ENCODE measurements at places on chromosomes 13 and 19.
A peak's percentile ranks its signal among the peaks of the same experiment; 100 is the strongest.

- peak; percentile 37 for DNase-seq
Observed at GRCh38 chr19:35596366-35596999, 10.5 kb downstream of the PMIS2 start.

DNA sequence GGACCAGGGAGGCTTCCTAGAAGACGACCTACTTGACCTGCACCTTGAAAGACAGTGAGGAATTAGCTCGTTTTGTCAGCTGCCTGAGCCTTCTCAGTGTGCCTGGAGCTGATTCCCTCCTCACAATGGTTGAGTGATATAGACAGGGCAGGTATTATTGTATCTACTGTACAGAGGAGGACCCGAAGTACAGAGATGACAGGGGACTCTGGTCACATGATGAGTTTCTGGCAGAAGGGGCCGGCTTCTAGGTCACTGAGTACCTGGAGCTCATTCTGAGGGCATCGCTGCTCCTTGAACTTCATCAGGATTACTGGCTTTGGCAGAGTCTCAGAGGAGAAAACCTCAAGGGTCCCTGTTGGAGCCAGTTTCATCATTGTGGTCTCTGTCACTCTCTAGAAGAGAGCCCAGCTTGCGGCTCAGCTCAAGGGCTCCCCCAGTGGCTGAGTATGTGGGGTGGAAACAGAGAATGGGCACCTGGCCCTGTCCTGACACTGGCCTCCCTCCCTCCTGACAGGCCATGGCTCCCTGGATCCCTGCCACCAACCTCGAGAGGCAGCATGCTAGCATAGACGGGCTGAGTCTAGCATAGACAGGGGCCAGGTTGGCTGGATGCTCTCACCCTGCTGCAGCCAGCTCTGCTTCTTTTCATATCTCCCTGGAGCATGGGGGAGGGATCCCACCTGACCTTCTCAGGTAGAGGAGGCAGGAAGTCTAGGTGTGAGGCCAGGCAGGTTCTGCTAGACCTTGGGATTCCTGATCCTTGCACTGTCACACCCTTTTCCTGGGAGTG is 38.7 kb downstream of the NFIX start:
- peak; percentile 77 for DNase-seq

- no peak for DNase-seq
Observed at GRCh38 chr19:53034948-53035675, 9.4 kb upstream of the ERVV-2 start.

- DNase-seq: peak; percentile 32
Observed at GRCh38 chr13:73109288-73109899, 50.6 kb downstream of the KLF5 start.

GRCh38 chr19:1907563-1908363 is 2.6 kb downstream of the ADAT3 start:
- no peak for DNase-seq

DNA sequence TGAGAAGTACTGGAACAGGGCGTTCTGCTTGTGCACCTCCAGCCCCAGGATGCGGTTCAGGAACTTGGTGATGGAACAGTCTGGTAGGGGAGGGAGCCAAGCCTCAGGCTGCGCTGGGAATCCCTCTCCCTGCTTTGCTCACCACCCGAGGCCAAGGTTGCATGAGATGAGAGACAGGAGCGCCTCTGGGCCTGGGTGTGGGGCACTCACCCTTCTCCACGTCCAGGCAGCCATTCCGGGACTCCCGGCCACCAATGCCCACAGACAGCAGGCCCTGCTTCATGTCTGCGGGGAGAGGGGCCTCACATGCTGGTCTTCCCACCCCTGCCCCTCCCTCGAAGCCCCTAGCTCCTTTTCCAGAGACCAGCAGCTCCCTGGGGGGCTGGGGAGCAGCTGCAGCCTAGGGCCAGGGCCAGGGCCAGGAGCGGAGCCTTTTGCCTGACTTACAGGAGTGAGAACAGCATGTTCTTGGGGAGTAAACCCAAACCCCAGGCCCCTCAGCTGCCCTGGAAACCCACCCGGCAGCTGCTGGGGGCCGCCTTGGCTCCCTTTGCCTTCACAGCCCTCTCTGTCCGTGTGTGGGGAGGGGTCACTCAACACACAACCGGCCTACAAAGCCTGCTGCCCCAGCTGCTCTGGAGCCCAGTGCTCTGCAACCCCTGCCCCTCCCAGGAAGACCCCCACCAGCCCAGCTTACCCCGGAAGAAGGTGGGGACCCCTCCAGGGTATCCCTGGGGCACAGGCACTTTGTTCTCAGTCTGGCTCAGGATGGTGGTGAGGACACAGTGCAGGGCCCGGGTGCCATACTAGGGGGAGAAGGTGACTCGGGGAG is 7.2 kb downstream of the GPX4 start:
- DNase-seq: no peak

DNA sequence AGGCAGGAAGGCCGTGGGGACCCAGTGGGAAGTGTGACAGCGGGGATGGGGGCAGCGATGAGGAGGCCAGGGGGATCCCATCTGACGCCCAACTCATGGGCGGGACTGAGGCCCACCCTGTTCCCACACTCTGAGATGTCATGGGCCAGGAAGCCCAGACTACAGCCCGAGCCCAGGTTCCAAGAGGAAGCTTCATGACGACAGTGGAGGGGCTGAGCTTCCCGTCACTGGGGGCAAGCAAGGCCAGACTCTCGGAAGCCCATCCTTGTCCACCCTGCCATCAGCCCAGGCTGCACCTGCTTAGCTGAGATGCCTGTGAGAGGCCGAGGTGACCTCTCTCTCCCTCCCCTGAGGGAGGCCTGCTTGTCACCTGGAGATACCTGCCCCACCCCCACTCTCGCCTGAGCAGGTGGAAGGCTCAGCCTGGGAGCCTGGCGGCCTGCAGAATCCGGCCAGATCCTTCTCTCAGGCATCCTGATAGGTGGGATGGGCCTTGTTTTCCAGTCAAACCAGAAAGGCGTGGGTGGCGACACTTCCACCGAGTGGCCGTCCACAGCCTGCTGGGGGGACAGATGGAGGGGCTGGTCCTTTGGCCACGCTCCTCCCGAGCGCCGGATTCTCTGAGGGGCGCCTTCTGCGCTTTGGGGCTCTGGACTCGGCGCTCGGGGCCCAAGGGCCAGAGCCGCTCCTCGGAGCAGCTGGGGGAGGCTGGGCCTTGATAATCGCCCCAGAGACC is 4.8 kb downstream of the ZBTB7A start:
- no peak for DNase-seq

DNA sequence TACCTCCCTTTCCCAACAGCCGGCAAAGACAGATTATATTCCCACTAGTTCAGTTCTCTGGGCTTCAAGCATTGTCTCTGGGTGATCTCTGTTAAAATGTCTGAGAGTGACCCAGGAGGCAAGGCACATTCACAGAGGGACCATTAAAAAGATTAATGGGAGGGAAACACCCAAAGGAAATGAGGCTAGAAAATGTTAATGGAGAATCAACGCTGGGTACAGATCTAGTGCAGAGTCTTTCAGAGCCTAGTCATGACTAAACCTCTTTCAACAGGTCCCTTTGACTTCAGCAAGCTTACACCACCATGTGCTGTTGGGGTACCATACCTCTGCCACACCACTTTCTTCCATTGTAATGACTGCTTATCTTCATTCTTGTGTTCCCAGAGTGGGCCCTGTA is 358.6 kb downstream of the DCT start:
- DNase-seq: no peak

DNA sequence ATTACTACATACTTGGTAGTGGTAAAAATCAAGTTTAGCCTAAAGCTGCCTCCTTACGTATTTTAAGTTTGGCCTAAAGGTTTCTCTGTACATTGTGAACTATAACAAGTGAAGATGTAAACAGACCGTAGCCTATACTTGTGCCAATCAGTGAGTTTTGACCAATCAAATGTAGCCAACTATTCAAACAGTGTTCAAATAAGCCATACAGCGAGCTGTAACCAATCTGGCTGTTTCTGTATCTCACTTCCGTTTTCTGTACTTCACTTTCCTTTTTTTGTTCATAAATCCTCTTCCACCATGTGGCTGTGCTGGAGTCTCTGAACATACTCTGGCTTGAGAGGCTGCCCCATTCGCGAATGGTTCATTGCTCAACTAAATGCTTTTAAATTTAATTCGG is 2504.6 kb downstream of the PCDH9 start:
- no peak for DNase-seq

GRCh38 chr13:25148402-25148771 is 23.7 kb downstream of the AMER2 start:
- no peak for DNase-seq

DNA sequence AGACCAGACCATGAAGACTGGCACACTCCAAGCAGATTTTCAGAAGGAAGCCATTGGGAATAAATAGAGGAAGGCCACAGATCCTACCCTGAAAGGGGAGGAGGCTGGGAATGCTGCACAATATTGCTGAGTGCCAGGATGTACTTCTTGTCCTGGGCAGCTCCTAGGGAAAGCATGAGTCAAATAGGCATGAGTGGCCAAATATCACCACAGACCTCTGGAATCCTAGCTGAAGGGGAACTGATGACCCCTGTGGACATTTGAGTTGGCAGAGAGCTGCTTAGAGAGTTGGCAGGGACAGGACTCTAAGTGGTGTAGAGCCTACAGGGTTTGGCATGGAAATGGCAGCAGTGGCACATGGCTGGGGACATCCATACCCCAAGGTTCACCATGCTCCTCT is 234.3 kb upstream of the TRPC4 start:
- no peak for DNase-seq

- no peak for DNase-seq
Observed at GRCh38 chr13:45337395-45337794, 3.6 kb downstream of the TPT1 start.

DNA sequence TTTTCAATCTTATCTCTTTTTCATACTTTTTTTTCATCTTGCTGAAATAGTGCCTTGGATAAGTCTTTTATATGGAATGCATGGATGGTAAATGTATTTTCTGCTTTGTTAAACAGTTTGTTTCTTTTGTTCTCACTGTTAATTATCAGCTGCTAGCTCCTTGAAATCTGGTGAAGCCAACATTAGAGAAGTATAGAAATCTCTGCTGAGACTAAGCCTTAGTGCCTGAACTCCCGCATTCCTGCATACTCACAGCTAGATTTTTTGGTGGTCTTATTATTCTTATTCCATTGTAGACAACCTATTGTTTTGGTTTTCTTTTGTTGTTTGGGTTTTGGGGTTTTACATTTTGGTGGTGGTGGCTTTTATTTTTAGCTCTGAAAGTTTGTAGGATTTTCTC is 48.4 kb downstream of the DNAJC15 start:
- peak; percentile 68 for DNase-seq

DNA sequence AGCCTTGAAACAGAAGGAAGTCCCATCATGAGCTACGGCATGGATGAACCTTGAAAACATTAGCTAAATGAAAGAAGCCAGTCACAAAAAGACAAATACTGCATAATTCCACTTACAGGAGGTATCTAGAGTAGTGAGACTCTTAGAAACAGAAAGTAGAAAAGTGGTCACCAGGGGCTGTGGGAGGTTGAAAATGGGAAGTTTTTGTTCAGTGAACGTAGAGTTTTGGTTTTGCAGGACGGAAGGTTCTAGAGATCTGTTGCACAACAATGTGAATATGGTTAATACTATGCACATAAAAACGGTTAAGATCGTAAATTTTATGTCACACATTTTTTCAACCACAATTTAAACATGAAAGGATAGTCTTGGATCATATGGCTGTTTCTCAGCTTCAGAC is 11.9 kb upstream of the SLC10A2 start:
- no peak for DNase-seq

- DNase-seq: no peak
Observed at GRCh38 chr19:3548606-3549005, 8.8 kb downstream of the MFSD12 start.

- peak; percentile 39 for DNase-seq
Observed at GRCh38 chr13:113297370-113298042, 467 bp downstream of the LAMP1 start.

- peak; percentile 81 for DNase-seq
Observed at GRCh38 chr19:3270902-3271301, 46.4 kb downstream of the CELF5 start.

DNA sequence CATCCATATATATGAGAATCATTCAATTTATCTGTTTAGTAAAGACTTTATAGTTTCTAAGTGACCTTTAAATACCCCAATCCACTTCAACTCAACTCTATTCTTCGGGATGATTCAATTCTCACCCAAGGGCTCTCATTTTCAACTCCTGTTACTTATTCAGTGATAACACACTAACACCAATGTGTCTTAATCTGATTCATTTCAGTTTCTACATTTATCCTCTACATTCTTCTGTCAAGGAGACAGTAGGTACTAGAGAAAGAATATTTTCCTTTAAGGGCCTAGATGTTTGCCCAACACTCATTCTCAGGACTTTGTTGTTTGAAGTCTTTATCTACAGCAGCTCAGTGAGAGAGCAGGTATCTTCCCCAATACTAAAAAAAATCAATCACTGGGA is 7.1 kb downstream of the ARGLU1 start:
- DNase-seq: peak; percentile 25

- no peak for DNase-seq
Observed at GRCh38 chr19:40265763-40266099, 19.4 kb downstream of the AKT2 start.
